ENCODE measurements at places on chromosomes 6 and 20.

DNA sequence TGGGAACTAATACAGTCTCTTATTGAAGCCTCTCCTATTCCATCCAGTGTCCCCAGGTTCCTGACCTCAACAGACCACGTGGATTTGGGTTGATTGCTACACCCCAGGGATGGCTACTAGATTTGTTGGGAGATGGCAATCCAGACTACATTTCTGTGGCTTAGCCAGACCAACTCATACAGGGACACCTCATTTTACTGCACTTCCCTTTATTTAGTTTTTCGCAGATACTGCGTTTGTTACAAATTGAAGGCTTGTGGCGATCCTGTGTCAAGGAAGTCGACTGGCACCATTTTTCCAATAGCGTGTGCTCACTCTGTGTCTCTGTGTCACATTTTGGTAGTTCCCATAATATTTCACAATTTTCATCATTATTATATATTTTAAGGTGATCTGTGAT, 10.3 kb upstream of the MTRF1L start:
- no peak for DNase-seq
- H3K4me1 ChIP-seq, result no peaks in the 10 kb centered on the region
- no peaks in the 10 kb centered on the region for H3K27me3 ChIP-seq
- no peak overlapping the region for H3K4me3 ChIP-seq
- no peak overlapping the region for H3K27ac ChIP-seq
- H3K36me3 ChIP-seq, result no peaks in the 10 kb centered on the region

- no peak overlapping the region for H3K4me3 ChIP-seq
- no peak overlapping the region for H3K27ac ChIP-seq
- no peaks in the 10 kb centered on the region for H3K36me3 ChIP-seq
- no peak for DNase-seq
These were observed 536.7 kb upstream of the JARID2 start for GRCh38 chr6:14709066-14709670.

GRCh38 chr6:136244061-136244616, 6.0 kb downstream of the MTFR2 start:
- no peak for DNase-seq
- peaks cover 4% of the 10 kb centered on the region for H3K36me3 ChIP-seq
- H3K27ac ChIP-seq, result no peak overlapping the region
- H3K27me3 ChIP-seq, result no peaks in the 10 kb centered on the region
- no peak overlapping the region for H3K4me3 ChIP-seq
- H3K4me1 ChIP-seq, result peaks cover 3% of the 10 kb centered on the region

DNA sequence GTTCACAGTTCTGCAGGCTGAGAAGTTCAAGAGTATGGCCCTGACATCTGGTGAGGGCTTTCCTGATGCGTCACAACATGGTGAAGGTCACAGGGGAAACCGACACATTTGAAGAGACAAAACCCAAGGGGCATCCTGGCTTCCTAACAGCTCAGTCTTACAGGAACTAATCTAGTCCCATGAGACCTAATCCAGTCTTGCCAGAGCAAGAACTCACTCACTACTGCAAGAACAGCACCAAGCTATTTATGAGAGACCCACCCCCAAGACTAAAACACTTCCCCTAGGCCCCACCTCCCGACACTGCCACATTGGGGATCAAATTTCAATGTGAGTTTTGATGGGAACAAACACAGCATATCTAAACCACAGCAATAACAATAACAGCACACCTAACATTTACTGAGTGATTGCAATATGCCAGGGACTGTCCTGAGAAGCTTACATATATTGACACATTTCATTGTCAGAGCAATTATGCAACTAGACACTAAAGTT, 46.6 kb downstream of the TPBG start:
- DNase-seq, result no peak
- peaks cover 16% of the 10 kb centered on the region for H3K27me3 ChIP-seq
- peaks cover 4% of the 10 kb centered on the region for H3K36me3 ChIP-seq
- H3K4me3 ChIP-seq, result no peak overlapping the region

DNA sequence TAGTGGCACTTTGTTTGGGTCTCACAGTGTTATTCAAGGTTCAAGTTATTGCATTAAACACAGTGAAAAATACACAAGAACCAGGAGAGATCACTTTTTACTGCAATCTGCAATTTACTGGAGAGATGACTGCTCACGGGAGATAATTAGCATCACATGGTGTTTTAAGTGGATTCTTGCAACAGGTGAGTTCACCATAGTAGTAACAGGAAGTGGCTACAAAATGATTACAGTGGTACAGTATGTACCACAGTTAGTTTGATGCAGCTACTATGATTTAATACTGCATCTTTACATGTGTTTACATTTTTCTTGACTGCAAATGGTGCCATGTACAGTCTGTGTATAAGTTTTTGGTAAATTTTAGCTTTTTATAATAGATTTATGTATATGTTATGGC, 96.5 kb upstream of the SCP2D1 start:
- H3K27me3 ChIP-seq, result no peaks in the 10 kb centered on the region
- peaks cover 10% of the 10 kb centered on the region for H3K4me1 ChIP-seq
- H3K36me3 ChIP-seq, result peaks cover 15% of the 10 kb centered on the region

- DNase-seq, result no peak
- no peak overlapping the region for H3K27ac ChIP-seq
- peaks cover 12% of the 10 kb centered on the region for H3K4me1 ChIP-seq
These were observed 126.7 kb downstream of the DST start for GRCh38 chr6:56516003-56516402.

DNA sequence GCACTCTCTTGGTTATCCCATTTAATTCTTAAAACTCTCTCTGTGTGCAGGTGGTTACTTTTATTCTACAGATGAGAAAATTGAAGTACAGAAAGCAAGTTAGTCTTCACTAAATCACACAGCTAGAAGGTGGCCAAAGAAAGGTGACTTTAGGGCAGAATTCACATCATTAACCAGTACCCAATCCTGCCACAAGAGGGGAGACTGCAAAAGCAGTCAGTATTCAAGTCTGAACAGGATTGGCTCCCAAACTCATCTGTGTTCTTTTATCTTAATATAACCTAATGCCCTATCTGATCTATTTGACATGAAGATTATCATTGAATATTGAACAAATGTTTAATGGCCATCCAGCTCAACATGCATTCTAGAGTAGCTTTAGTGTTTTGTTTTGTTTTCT, 225.3 kb upstream of the FAM83B start:
- H3K4me1 ChIP-seq, result no peaks in the 10 kb centered on the region
- H3K27ac ChIP-seq, result no peak overlapping the region
- H3K36me3 ChIP-seq, result no peaks in the 10 kb centered on the region
- no peak overlapping the region for H3K4me3 ChIP-seq
- no peak for DNase-seq
- H3K27me3 ChIP-seq, result no peaks in the 10 kb centered on the region

DNA sequence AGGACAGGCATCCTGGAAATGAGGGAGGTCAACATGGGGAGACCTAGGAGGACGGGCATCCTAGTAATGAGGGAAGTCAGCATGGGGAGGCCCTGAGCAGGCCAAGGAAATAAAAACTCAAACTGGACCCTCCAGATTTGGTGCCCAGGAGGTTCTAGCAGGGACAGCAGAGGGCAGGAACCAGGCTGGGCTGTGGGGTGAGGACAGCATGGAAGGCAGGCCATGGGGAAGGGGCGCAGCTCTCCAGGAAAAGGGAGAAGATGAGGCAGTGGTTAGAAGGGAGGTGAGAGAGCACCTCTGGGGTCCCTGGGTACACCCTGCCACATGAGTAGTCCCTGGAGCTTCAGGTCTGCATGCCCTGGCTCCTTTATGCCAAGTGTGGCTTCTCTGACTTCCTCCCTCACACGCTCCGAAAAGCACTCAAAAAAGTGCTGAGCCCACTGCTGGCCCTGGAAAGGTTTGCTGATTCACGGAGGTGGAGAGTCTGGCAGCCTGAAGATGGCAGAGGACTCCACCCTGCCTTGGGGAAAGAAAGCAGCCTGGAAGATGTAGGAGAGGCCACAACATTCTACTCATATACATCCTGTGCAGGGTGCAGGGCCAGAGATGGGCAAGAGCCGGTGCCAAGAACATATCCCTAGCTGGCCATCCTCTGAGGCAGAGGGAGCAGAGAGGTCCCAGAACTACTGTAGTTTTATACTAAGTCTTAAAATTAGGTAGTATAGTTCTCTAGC, 154.9 kb downstream of the MRPL14 start:
- H3K27me3 ChIP-seq, result peaks cover 14% of the 10 kb centered on the region
- peaks cover 24% of the 10 kb centered on the region for H3K4me1 ChIP-seq
- H3K4me3 ChIP-seq, result no peak overlapping the region
- peak; percentile 50 for DNase-seq
- H3K36me3 ChIP-seq, result no peaks in the 10 kb centered on the region

DNA sequence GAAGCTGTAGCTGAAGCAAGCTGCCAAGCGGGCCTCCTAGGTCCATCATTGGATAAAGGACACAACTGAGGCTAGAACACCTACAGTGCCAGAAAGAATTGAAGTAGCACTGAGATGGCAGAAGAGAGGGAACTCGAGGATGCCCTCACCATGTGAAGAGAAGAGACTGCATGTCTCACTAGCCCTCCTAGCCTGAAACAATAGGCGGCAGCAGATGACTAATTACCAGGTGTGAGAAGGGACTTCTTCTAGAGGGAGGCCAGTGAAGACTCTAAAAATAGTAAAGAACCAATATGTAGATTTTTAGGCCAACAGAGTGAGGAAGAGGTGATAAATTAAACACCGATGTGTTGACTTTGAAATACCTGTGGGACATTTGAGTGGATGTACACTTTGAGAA, 50.3 kb downstream of the LGSN start:
- H3K27me3 ChIP-seq, result peaks cover 2% of the 10 kb centered on the region
- no peak overlapping the region for H3K27ac ChIP-seq
- H3K4me3 ChIP-seq, result no peak overlapping the region
- DNase-seq, result no peak

GRCh38 chr20:3935295-3935955, 46.2 kb downstream of the PANK2 start:
- H3K4me1 ChIP-seq, result peaks cover 10% of the 10 kb centered on the region
- peaks cover 21% of the 10 kb centered on the region for H3K36me3 ChIP-seq
- no peak for DNase-seq
- H3K27me3 ChIP-seq, result no peaks in the 10 kb centered on the region
- no peak overlapping the region for H3K4me3 ChIP-seq

- H3K27ac ChIP-seq, result peak overlapping the region; percentile 90
- H3K27me3 ChIP-seq, result no peaks in the 10 kb centered on the region
- peaks cover 25% of the 10 kb centered on the region for H3K4me1 ChIP-seq
- no peak for DNase-seq
- no peaks in the 10 kb centered on the region for H3K36me3 ChIP-seq
These were observed 8.1 kb upstream of the HSP90AB1 start for GRCh38 chr6:44238687-44239350.

GRCh38 chr6:43931201-43931600, 161.2 kb downstream of the VEGFA start:
- H3K36me3 ChIP-seq, result no peaks in the 10 kb centered on the region
- peaks cover 3% of the 10 kb centered on the region for H3K27me3 ChIP-seq
- H3K4me3 ChIP-seq, result no peak overlapping the region
- H3K4me1 ChIP-seq, result peaks cover 45% of the 10 kb centered on the region
- DNase-seq, result no peak
- no peak overlapping the region for H3K27ac ChIP-seq

GRCh38 chr6:154738551-154738961, 5.3 kb downstream of the SCAF8 start:
- DNase-seq, result no peak
- H3K4me3 ChIP-seq, result peak overlapping the region; percentile 62
- no peaks in the 10 kb centered on the region for H3K27me3 ChIP-seq
- H3K36me3 ChIP-seq, result peaks cover 17% of the 10 kb centered on the region
- H3K4me1 ChIP-seq, result peaks cover 35% of the 10 kb centered on the region
- peak overlapping the region; percentile 44 for H3K27ac ChIP-seq
